ENCODE measurements at places on chromosomes 12 and 14. TPM values are rescaled to one million over a fixed set of nuclear protein-coding genes. Genes with fewer than 3 reads are reported as not detected.

SERPINA4 gene
- not detected for total RNA-seq

CCDC196 gene
- not detected for total RNA-seq

DNA sequence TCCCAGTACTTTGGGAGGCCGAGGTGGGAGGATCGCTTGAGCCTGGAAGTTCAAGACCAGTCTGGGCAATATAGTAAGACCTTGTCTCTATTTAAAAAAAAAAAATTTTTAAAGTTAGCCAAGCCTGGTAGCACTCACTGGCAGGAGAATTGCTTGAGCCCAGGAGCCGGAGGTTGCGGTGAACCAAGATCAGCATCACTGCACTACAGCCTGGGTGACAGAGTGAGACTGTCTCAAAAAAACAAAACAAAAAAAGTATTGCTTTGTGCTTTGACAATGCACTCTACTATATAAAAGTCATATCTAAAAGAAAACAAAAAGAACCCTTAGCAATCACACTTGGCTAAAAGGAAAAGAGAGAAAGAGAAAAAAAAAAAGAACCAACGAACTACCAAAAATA is 26.8 kb downstream of the GNPTAB start:
- no peak overlapping the region for H3K27ac ChIP-seq
- no peaks in the 10 kb centered on the region for H3K36me3 ChIP-seq
- no peak overlapping the region for H3K4me3 ChIP-seq
- H3K27me3 ChIP-seq = no peaks in the 10 kb centered on the region
- no peak for DNase-seq

- H3K27me3 ChIP-seq = no peaks in the 10 kb centered on the region
- no peak for DNase-seq
- H3K4me1 ChIP-seq = no peaks in the 10 kb centered on the region
- H3K27ac ChIP-seq = no peak overlapping the region
- H3K4me3 ChIP-seq = no peak overlapping the region
- no peaks in the 10 kb centered on the region for H3K36me3 ChIP-seq
These were observed 80.8 kb upstream of the AMIGO2 start for GRCh38 chr12:47160316-47161244.

- H3K27me3 ChIP-seq = no peaks in the 10 kb centered on the region
- peaks cover 5% of the 10 kb centered on the region for H3K4me1 ChIP-seq
- DNase-seq = peak; percentile 91
- no peak overlapping the region for H3K4me3 ChIP-seq
- no peak overlapping the region for H3K27ac ChIP-seq
These were observed 232.1 kb downstream of the CACNA1C start for GRCh38 chr12:2284857-2285256.

Measured in H1 (cell line).